Prostate gland (tissue), 2 donors: ENCODE measurements at places on chromosomes 13 and 19. TPM values are rescaled to one million over a fixed set of nuclear protein-coding genes. Genes with fewer than 3 reads are reported as not detected.

DNA sequence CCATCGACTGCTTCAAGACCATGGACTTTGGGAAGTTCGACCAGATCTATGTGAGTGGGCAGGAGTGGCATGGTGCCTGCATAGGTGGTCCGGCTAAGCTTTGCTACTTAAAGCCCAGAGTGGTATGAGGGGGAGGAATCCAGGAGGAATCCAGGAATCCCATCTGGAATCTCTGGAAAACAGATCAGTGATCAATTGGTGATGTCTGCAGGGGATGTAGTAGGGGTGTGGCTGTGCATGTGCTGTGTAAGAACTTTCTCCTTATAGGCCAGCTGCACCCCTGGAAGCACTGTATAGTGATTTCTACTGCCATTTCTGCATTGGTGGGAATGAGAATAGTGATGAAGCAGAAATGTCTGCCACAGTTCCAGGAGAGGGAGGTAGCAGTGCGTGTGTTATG lies 23.6 kb downstream of the PNPLA6 start:
- no peak for DNase-seq

DNA sequence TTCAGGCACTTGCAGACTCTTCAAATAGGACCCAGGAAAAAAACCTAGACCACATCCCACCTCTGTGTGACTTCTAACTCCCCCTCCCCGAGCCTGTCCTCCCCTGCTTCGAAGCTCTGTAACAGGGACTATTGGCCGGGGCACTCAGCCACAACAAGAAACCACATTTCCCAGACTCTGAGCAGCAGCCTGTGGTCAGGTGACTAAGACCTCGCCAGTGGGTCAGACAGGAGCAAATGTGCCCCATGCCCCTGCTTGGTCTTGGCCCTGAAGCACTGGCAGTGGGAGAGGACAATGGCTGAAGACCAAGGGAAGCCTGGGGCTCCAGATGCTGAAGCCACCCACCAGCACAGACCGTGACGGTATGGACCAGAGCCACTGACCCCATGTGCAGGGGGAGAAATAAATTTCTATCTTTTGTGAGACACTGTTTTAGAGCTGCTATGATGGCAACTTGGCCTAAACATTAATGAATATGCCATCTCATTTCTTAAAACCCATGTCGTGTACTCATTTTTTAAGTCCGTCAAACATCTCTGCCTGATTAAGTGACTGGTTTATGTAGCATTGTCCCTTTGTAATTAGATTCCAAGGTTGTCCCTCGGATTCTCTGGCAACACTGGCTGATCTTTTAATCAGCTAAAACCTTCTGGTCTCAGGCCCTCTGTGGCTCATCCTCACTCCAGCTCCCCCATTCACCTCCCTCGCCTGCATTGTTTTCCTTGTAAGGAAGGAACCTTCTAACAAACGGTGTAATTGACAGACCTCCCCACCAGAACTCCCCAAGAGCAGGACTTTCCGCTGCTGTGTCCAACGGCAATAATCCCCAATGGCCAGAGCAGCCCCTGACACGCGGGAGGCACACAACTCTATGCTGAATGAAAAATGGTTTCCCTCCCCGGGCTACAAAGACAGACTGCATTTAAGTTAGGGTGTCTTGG lies 98.4 kb downstream of the STK24 start:
- DNase-seq = no peak

Gene RASL11A
- 26.5 TPM for total RNA-seq

DNA sequence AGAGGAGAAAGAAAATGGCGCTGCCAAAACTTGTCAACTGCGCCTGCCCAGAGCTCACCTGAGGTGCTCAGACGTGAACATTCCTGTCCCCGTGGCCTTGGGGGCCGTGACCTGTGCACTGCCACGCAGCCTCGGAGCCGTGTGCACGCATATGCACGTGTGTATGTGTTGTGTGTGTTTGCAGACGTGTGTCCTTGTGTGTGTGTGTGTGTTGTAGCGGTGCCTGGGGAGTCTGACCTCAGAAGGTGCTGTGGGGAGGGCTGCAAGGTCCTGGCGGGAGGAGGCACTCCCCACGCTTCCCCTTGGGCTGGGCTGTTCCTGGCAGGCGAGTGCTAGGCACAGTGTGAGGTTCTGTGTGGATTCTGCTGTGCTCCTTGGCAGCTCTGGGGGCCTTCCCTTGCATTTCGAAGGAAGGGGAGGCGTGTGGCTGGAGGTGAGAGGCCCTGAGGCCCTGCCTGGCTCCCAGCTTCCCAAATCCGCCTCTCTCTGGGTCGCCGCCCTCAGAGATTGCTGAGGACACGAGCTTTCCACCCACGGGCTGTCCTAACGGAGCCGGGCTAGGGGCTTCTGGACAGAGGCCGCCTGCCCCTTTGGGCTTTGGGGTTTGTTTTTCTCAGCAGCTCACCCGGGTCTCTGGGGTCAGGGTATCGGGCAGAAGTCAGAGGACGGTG lies 4.5 kb downstream of the BSG start:
- DNase-seq = no peak

Gene MYO9B
- 50.9 TPM for total RNA-seq

DNA sequence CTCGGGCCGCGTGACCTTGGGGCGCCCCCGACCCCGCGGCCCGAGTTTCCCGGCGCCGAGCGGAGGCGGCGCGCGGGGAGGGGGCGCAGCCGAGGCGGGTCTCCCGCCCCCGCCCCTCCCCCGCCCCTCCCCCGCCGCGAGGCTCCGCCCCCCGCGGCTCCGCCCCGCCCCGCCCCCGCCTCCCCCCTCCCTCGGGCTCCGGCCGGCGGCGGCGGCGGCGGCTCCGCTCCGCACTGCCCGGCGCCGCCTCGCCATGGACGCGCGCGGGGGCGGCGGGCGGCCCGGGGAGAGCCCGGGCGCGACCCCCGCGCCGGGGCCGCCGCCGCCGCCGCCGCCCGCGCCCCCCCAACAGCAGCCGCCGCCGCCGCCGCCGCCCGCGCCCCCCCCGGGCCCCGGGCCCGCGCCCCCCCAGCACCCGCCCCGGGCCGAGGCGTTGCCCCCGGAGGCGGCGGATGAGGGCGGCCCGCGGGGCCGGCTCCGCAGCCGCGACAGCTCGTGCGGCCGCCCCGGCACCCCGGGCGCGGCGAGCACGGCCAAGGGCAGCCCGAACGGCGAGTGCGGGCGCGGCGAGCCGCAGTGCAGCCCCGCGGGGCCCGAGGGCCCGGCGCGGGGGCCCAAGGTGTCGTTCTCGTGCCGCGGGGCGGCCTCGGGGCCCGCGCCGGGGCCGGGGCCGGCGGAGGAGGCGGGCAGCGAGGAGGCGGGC lies at the start of gene HCN2:
Gene HCN2, plus strand, starts transcription at position 189 of the 703 bp plus-strand sequence. Its CDS starts 65 bp downstream, at position 254.
- no peak for DNase-seq

Gene GAPDHS
- total RNA-seq = 13.4 TPM

DNA sequence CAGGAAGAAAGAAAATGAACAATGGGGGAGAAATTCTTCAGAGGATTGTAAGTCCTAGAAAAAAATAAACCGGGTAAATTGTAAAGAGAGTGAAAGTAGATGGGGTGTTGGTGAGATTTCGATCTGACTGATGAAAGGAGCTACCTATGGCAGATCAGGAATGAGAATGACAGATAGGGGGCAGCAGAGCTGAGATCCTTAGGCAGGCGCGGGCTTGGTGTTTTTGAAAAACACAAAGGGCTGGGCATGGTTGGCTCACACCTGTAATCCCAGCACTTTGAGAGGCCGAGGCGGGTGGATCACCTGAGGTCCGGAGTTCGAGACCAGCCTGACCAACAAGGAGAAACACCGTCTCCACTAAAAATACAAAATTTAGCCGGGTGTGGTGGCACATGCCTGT lies 1468.6 kb upstream of the SLC10A2 start:
- no peak for DNase-seq

DNA sequence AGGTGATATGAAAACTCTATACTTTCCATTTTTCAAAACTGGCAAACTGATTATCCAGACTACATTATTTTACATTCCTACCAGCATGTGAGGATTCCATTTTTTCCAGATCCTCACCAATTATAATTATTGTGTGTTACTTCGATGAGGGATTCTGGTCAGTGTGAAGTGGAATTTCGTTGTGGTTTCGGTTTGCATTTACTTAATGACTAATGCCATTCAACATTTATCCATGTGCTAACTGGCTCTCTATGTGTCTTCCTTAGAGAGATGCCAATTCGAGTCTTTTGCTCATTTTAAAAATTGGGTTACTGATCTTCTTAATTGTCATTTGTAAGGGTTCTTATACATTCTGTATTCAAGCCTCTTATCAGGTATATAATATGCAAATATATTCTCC lies 1551.3 kb upstream of the MIR17HG start:
- no peak for DNase-seq

DNA sequence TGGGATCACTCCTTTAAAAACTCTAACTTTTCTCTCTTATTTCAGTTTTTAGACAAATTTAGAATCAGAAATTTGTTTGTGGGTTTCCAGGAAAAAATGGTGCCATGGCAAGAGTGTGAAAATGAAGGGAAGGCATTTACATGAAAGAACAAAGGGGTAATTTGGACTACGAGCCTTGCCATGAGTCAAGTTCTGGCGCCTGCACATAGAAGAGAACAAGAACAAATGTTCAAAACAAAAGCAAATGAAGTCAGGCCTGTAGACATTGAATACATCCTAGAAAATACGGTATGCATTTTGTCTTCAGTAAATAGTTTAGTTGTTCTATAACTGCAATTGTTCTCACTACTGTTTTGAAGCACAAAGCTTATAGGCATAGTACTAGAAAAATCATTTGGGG lies 1390.5 kb downstream of the EFNB2 start:
- DNase-seq = no peak
